ENCODE measurements at places on chromosomes 5 and 9.

- no peak for DNase-seq
Measured at GRCh38 chr5:96783326-96783725, 24.4 kb downstream of the ERAP1 start.

- DNase-seq, result no peak
Measured at GRCh38 chr5:41218929-41219657, 5.8 kb upstream of the C6 start.

DNA sequence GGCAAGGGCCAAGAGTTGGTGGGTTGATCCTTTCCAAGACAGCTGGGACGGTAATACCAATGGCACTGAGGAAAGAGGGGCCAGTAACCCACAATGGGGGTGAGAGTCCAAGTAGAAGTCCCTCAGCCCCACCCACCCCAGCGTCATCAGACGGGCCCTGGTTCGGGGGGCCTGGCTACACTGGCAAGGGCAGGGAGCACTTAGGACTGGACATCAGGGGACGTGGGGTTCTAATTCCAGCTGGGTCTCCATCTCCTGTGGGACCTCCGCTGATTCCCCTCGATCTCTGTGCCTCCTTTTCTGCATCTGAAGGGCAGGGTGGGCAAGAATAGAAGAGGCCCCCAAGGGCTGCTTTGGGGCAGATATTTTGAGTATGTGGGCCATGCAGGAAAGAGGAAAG is 53.5 kb upstream of the FCN1 start:
- DNase-seq, result peak; percentile 49

DNA sequence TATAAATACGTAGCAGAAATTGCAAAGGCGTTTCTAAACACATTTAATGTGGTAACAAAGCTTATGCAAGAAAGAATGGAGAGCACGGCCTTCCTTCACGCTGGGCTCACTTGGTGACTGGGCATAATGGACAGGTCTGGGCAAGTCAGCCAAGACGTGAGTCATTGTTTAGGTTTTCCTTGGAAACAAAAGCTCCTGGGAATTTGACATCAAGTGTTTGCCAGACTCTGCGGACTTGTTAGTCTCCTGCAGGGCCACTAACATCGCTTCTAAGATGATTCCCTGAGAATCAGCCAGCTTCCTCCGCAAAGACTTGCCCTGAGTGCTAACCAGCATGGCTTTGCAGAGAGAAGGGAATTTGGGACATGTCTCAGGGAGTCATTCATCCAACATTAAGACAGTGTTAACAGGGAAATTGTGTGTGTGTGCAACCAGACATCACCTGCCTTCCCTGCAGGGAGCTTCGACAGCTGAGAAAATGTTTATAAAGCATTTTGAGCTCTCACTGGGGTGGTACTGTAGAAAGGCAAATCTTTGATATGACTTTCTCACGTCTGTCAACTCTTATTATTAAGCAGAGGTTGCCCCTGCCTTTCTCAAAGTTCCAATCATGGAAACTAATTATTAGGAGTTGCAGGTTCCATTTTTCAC is 182.5 kb downstream of the NTRK2 start:
- no peak for DNase-seq

DNA sequence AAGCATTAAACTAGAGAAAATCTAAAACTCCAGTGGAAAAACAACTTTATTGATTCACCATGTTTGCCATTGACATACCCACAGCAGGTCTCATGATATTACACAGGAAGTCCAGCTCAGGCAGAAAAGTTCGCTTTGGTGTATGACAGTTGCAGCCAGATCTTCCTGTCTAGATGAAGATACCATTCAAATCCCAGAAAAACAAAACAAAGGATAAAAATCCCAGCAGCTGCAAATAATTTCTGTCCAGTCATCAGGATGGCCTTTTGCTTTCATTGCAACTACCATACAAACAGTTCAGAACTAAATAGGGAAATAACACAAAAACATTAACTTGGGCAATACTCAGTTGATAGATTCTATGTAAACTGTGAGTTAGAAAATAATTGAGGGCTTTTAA is 136.0 kb upstream of the NREP start:
- no peak for DNase-seq

DNA sequence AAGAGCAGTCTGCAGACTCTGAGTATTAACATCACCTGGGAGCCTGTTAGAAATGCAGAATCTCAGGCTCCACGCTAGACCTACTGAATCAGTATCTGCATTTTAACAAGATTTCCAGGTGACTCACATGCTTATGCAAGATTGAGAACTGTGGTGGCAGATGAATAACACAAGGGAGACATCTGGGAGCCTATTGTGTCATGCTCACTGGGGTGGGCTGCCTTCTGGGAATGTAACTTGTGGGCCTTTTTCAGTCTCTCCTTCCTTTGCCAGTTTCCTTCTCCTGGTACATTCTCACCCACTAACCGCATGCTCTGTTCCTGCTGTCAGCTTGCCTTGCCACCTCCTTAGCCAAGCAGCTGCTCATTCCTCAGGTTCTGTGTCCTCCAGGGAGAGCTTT is 176.6 kb upstream of the C9orf72 start:
- peak; percentile 92 for DNase-seq

DNA sequence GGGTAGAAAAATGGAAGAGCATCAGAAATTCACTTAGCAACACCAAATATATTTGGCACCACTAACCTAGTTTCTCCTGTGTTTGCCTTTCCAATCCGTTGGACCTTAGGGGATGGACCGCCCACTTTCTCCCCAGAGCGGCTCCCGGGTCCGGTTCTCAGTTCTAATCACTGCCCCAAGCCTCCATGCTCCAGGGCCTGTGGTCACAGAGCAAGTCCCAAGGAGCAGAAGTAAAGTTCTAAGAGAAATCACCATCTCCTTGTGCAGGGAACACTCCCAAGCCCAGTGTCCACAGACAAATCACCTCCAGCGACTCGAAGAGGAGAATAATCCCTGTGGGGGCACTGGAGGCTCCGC is 728 bp upstream of the SLC1A1 start:
- DNase-seq, result no peak

GRCh38 chr9:76109953-76110352 is 219.5 kb downstream of the PCSK5 start:
- no peak for DNase-seq

DNA sequence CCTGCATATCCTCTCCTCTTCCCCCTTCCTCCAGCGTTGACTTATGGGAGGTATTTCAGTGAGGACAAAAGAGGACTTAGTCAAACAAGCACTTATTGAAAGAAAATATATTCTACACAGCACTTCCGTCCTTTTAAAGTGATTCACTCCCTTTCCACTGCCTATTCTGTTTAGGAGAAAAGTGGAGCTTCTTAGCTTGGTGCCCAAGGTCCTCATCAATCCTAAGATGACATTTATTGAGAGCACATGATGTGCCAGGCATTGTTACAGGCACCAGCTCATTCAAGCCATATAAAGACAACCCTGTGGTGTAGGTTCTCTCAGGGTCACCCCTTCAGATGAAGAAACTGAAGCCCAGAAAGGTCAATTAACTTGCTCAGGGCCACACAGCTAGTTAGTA is 95.9 kb downstream of the KCNIP1 start:
- no peak for DNase-seq

GRCh38 chr5:28324174-28324573 is 1285.8 kb upstream of the CDH9 start:
- DNase-seq, result no peak

- no peak for DNase-seq
Measured at GRCh38 chr5:106862450-106863193, 808.1 kb downstream of the EFNA5 start.

GRCh38 chr9:123039617-123040219 is 6.3 kb downstream of the GPR21 start:
- DNase-seq, result no peak

- peak; percentile 43 for DNase-seq
Measured at GRCh38 chr9:12718482-12719026, 25.4 kb downstream of the TYRP1 start.

- peak; percentile 16 for DNase-seq
Measured at GRCh38 chr5:23507278-23507685, at the start of gene PRDM9. PRDM9 (plus strand) TSS chr5:23507609; CDS start chr5:23509034, 1,425 bp downstream.

- DNase-seq, result no peak
Measured at GRCh38 chr9:125075997-125076396, 67.3 kb downstream of the SCAI start.

DNA sequence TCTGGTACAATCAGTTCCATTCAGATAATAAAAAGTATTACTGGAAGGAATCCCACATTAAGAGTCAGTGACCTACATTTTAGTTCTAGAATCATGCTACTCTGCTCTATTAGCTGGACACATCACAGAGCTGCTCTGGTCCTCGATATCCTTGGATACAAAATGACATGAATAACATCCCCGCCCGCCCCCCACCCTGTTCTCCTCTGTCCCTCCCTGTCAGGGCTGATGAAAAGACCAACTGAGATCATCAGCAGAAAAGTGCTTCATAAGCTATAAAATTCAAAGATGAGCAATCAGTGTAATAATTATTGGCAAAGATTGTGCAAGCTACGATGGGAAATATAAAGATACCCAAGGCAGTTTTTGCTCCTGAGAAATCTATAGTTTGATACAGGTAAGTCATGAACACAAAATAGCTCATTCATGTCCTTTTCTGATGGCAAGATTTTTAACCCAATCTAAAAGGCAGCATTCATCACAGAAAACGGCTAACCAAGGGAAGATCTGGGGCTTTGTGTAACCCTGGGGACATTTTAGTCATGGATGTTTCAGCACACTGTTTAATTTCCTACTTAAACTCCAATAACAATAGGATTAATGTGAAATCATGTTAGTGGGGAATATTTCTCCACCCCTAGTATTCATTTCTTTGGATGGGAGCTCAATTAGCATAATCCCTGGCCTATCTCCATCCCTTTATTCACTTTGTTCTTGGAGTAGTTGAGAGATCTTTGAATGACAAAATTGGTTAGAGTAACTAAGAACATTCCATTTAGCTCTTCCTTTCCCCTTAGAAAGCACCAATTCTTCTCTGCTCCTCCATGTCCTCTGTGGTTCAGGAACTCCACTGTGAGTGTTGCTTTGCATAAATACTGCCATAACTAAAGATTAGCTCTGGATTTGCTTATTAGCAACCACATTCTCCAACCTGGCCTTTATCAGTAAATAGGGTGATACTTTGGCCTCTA is 459.4 kb upstream of the GRIA1 start:
- DNase-seq, result no peak

GRCh38 chr5:72160329-72160728 is 53.1 kb downstream of the MAP1B start:
- no peak for DNase-seq

- DNase-seq, result peak; percentile 16
Measured at GRCh38 chr5:142906863-142907671, 136.9 kb downstream of the ARHGAP26 start.

DNA sequence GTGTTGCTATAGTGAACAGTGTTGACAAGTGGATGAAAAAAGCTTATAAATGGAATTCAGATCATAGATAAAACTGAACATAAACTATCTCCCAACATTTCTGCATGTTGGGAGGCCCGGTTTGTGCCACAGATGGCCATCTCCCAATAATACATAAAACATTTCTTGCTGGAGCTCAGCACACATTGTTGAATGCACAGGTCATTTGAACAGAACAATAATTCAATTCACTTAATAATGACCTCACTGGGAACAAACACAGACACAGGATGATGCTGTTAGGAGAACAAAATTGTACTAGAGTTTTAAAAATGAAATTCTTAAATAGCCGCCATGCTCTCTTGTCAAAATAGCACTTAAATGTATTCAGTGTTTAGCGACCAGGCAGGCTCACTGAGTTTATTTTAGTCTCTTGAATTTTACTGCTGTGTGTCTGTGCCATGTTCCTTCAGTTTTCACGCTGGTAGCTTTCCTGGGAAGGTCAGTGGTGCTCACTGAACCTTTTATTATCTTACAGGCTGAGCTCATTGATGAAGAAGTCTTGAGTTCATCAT is 85.0 kb upstream of the SSBP2 start:
- DNase-seq, result no peak

GRCh38 chr9:99167694-99168093 is 54.0 kb downstream of the ALG2 start:
- no peak for DNase-seq

DNA sequence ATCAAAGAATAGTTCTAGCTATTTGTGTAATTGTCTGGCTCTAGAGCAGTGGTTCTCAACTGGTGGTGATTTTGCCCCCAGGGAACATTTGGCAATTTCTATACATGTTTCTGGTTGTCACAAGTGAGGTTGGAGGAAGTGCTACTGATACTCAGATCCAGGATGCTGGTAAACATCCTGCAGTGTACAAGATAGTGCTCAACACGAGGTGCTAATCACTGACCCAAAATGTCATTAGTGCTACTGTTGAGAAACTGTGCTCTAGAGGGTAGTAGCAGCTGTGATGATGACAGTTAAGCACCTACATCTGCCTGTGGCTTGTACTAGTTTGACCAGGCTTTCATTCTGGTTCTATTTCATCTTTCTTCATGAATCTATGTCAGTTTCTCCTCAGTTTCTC is 22.1 kb downstream of the LRRC19 start:
- no peak for DNase-seq

GRCh38 chr9:84031534-84031933 is 50.9 kb downstream of the RMI1 start:
- no peak for DNase-seq

DNA sequence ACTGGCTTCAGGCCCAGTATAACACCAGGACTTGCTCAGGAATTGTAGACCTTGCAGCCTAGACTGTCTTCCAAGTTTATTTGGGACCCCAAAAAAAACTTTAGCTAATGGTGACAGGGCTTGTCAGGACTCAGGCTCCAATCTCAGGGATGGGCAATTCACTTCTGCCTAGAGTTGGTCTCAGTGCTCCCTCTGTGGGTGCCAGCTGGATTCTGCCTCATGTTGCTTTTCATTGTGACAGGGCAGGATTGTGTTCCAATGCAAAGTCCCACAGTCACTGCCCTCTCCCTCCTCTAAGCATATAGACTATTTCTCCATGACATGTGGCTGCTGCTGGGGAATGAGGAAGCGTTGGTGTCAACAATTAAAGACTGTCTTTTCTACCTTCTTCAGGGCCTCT is 174.7 kb downstream of the CYLC2 start:
- no peak for DNase-seq

DNA sequence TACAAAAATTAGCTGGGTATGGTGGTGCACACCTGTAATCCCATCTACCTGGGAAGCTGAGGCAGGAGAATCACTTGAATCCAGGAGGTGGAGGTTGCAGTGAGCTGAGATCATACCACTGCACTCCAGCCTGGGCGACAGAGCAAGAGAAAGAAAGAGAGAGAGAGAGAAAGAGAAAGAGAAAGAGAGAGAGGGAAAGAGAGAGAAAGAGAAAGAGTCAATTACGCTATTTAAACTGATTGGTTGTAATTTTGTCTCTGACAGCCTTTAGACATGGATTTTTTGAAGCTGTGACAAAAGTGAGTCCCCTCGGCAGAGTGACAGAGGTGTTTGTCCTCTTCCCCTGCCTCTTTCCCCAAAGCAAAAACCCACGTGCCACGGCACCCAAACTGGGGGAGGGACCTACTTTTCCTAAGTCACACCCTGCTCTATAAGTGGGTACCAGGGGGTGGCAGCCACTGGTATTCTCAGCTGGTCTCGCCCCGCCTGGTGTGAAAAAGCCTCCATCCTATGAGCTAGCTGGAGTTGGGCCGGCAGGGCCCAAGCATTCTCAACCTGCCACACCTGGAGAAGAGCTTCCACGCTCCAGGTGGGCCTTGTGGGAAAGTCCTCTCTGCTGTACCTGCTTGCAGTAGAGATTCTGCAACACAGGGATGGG is 3.4 kb upstream of the CFAP157 start:
- DNase-seq, result no peak

Measured in posterior cingulate gyrus (tissue), 11 donors.